ENCODE measurements at places on chromosomes 2 and 18.

DNA sequence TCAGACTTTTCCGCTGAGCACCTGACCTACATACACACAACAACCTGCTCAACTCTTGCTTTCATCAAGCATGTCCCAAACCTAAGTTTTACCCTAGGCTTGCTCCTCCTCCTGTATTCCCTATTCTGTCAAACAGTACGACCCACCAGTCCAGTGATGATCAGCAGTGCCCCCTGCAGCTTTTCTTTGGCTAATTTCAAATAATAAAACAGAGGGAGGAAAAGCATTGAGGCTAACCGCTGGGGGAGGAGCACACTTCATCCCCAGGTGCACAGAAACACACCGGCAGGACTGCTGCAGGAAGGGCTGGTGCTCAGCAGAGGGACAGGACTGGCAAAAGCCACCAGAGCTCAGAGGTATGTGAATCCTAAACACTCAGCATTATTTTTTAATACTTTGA, 21.2 kb downstream of the E2F6 start:
- DNase-seq, result no peak

GRCh38 chr2:61177727-61178549, 15.9 kb downstream of the C2orf74 start:
- DNase-seq, result no peak

- no peak for DNase-seq
These were observed 164.3 kb upstream of the SIX2 start for GRCh38 chr2:45173513-45173912.

GRCh38 chr2:129203331-129203730, 776.1 kb upstream of the RAB6C start:
- DNase-seq, result no peak

- no peak for DNase-seq
These were observed 67.6 kb downstream of the TBC1D8 start for GRCh38 chr2:101083613-101084012.
